ENCODE measurements at places on chromosomes 16 and 17.

DNA sequence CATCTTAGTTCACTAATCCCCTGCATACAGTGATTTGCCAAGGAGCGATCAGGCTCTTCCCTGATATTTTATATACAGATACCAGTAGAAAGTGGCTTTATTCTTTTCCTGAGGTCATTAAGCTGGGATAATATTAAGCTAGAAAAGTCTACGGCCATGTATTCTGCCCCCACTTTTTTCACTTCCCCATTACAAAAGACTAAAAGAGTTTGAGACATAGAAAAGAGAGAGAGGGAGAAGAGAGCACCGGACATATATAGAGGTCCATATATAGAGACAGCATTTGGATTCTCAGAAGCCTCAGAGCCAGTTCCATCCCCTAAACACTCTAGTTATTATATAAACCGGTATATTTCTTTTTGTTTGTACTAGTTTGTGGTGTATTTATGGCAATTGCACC, 166.5 kb upstream of the ANKFN1 start:
- no peaks in the 10 kb centered on the region for H3K36me3 ChIP-seq
- H3K27ac ChIP-seq: no peak overlapping the region
- no peaks in the 10 kb centered on the region for H3K27me3 ChIP-seq
- H3K4me1 ChIP-seq: no peaks in the 10 kb centered on the region

GRCh38 chr17:29595107-29595942, 2.4 kb downstream of the ANKRD13B start:
- peaks cover 9% of the 10 kb centered on the region for H3K27me3 ChIP-seq
- peak; percentile 7 for DNase-seq
- no peak overlapping the region for H3K4me3 ChIP-seq
- no peaks in the 10 kb centered on the region for H3K36me3 ChIP-seq

DNA sequence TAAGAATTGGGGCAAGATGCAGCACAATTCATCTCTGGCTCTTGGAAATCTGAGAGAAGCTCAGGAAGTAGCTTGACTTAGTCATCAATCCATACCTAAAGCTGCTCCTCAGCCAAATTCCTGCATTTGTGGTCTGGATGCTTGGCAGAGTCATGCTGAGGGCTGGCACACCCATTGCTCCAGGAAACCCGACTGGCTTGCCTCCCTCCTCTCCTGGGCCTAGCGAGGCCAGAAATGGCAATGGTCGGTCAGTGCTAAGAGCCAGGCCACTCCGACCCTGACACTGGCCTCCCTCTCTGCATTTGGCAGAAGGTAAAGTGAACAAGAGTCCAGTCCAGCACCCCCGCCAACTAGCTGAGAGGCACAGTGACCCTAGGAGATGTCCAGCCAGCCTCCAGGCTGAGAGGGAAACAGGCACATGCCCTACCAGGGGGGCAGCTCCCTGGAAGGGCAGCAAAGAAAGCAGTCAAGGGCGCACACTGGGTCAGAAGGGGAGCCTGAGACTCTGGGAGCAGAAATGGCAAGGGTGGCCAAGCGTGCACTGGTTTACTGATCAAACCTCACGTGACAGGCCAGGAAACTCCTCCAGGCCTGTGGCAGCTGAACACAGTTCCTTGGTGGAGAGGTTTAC, 10.0 kb downstream of the POLDIP2 start:
- peak overlapping the region; percentile 83 for H3K27ac ChIP-seq
- peak; percentile 50 for DNase-seq
- H3K36me3 ChIP-seq: peaks cover 100% of the 10 kb centered on the region
- H3K27me3 ChIP-seq: no peaks in the 10 kb centered on the region

DNA sequence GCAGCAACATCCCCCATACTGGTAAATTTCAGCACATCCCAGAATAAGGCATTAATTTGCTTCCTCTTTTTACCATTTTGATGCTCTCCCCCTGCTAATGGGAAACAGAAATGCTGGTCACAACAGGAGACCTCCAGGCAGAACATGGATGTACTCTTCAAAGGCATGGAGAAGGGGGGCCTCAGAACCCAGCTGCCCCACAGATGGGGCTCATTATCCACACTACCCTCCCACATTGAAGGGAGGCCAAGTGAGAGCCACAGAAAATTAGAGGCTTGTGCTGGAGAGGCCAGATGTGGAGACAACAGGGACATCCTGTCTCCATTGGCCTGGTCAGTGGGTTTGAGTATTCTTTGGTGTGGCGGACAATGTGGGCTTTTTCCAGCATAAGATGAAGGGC, 150.1 kb upstream of the CDH11 start:
- no peaks in the 10 kb centered on the region for H3K4me1 ChIP-seq
- no peak overlapping the region for H3K27ac ChIP-seq
- no peaks in the 10 kb centered on the region for H3K36me3 ChIP-seq
- no peaks in the 10 kb centered on the region for H3K27me3 ChIP-seq
- no peak overlapping the region for H3K4me3 ChIP-seq
- DNase-seq: no peak

GRCh38 chr16:49756775-49757558, 98.9 kb downstream of the ZNF423 start:
- no peaks in the 10 kb centered on the region for H3K36me3 ChIP-seq
- no peak overlapping the region for H3K4me3 ChIP-seq
- DNase-seq: no peak
- no peak overlapping the region for H3K27ac ChIP-seq
- peaks cover 9% of the 10 kb centered on the region for H3K4me1 ChIP-seq

GRCh38 chr16:28304214-28304613, 11.9 kb downstream of the SBK1 start:
- H3K27me3 ChIP-seq: no peaks in the 10 kb centered on the region
- DNase-seq: peak; percentile 76
- no peak overlapping the region for H3K4me3 ChIP-seq
- no peaks in the 10 kb centered on the region for H3K4me1 ChIP-seq
- H3K36me3 ChIP-seq: no peaks in the 10 kb centered on the region

- H3K4me3 ChIP-seq: no peak overlapping the region
- no peaks in the 10 kb centered on the region for H3K27me3 ChIP-seq
- no peaks in the 10 kb centered on the region for H3K36me3 ChIP-seq
- no peak for DNase-seq
- no peak overlapping the region for H3K27ac ChIP-seq
Measured at GRCh38 chr17:15078570-15078969, 186.6 kb downstream of the PMP22 start.

DNA sequence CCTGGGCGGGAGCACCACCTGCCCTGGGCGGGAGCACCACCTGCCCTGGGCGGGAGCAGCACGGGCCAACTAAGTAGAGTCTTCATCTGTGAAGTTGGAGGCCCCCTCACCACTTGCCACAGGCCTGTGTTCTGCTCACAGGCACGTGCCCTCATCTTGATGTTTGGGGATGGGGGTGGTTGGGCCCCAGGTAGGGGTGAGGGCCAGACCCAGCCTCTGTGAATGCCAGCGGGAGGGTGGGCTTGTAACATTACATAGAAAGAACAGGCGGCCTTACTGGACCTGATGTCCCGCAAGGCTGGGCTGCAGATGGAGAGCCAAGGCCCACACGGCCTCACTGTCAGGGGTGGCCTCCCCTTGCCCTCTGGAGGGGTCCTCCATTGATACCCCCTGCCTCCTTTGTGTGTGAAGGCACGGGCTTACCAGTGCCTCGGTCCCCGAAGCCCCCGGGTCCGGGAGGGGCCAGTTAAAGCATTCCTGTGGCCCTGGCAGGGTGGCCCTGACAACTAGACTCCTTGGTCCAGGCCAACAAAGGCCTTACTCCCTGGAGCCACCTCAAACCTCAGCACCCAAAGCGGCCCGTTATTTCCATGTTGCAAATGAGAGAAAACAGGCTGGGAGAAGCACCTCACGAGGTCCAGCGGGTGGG, 1.1 kb upstream of the SLC16A3 start:
- peaks cover 63% of the 10 kb centered on the region for H3K4me1 ChIP-seq
- H3K27ac ChIP-seq: peak overlapping the region; percentile 97
- no peak for DNase-seq
- no peaks in the 10 kb centered on the region for H3K36me3 ChIP-seq

Data from stomach (tissue), 19 donors.